ENCODE measurements at places on chromosomes 11 and 22.

- DNase-seq = no peak
Observed at GRCh38 chr11:12864316-12865156, 144.6 kb upstream of the RASSF10 start.

DNA sequence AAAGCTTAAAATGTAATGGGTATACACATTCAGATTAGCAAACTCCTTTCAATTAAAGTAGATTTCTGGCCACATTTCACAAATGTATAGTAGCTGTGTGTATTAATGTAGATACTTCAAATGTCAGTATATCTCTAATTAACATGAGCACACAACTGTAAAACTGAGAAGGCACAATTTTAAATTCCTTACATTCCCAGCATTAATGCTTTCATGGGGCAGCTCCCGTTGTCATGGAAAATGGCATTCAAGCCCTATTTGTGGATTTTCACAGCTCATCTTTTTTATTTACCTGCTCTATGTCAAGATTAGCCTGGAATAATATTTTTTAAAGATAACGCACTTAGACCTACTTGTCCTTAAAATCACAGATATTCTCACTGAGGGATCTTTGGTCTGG lies 113.6 kb upstream of the SOX6 start:
- DNase-seq = no peak

DNA sequence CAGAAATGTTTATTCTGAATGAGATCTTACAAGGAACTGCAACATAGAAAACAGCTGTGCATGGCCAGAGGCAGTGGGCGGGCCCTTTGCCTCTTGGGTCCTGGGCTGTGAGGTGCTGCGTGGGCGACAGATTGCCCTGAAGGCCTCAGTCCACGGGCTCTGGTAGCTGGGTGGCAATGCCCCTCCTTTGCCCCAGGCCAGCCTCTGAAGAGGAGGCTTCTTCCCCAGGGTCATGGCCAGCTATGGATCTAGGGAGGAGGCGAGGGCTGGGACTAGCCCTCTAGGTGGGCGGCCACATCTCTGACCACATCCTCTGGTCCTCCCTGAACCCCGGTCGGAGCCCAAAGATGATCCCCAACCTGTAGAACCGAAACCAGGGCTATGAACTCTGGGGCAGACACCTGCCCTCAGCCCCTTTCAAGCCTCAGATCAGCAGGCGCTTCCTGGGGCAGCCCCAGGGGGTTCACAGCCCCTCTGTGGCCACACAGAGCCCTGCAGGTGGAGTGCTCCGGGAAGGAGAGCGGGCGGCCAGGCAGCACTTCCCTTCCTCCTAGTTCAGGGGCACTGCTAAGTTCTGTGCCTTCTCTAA lies 6.6 kb upstream of the CDC42BPG start:
- peak; percentile 45 for DNase-seq

DNA sequence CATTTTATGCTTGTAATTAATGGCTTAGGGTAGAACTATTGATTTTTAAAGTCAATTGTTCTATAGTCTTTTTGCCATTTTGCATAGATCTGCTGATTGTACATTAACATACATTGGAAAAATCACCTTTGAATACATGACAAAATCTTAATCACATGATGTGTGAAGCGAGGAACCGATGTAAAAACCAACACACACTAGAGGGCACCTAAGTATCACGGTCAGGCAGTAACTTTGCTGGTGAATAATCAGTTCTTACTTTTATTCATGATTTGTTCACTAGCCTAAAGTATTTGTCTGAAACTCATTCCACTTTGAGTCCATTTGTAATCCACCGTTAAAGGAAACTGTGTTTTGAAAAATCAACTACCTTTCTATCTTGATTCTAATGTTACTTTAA lies 28.2 kb downstream of the JHY start:
- DNase-seq = no peak

DNA sequence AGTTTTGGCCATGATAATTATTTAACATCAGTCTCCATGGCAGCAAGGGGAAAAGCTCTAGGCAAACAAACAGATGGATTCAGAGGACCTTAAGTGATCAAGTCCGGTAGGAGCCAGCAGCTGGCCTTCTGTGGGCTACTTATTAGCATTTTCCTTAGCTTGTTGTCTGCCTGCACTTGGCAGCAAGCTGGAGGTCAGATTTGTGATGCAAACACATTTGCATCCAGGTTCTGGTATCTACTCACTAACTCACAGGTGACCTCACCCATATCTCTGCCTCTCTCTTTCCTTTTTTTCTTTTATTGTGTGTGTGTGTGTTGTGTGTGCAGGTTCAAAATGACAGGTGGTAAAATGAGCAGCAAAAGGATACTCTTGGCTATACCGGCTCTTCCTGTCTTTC lies 32.3 kb downstream of the ARHGAP42 start:
- no peak for DNase-seq

GRCh38 chr11:102155676-102156075 lies 45.4 kb downstream of the YAP1 start:
- no peak for DNase-seq

- DNase-seq = peak; percentile 78
Observed at GRCh38 chr22:29072193-29072978, 449 bp upstream of the KREMEN1 start.

- no peak for DNase-seq
Observed at GRCh38 chr11:64359712-64360445, 917 bp downstream of the RPS6KA4 start.

- no peak for DNase-seq
Observed at GRCh38 chr11:130801333-130802122, 114.8 kb downstream of the SNX19 start.

GRCh38 chr11:16925561-16926065 lies 88.6 kb downstream of the PLEKHA7 start:
- no peak for DNase-seq

DNA sequence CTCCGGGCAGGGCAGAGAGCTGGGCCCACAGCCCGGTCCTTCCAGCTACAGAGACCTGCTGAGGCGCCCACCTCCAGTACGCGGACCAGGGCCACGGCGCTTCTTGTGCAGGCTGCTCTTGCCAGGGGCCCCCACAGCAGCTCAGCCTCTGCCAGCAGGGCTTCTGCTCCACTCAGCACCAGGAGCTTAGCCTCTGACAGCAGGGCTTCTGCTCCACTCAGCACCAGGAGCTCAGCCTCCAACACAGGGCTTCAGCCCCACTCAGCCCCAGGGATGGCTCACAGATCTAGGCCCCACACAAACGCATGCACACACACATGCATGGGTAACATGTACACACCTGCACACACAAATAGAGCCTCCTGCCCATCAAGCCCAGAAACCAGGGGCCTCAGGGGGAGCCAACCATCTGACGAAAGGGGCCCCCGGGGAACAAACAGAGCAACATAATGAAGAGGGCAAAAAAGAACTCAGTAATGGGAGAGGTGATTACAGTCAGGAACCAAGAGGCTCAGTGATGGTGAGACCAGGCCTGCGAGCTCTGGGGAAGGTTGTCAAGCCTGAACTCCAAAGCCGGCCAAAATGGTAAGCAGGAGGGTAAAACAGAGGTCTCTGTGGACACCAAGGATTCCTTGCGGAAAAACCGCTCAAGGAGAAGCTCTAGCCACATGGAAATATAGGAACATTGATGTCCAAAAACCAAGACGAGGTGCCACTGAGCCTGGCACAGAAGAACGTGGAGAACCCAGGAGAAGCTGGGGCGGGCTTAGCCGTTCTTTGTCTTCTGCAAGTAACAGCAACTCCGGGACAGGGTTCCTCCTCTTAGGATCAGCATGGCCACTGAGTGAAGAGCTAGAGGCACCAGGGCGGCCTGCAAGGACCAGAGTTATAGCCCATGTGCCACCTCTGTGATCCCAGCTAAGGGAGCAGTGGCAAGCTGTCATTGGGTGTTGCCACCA lies 46.5 kb downstream of the GNB1L start:
- no peak for DNase-seq

GRCh38 chr22:20130731-20131596 lies 640 bp upstream of the ZDHHC8 start:
- DNase-seq = peak; percentile 79

Data from activated T-cell treated with anti-CD3 and anti-CD28 coated beads, Interleukin-2, amount 50 U/mL, for 4 hours (primary cell).